ENCODE measurements at places on chromosomes 6 and 20. TPM values are rescaled to one million over a fixed set of nuclear protein-coding genes. Genes with fewer than 3 reads are reported as not detected.

DNA sequence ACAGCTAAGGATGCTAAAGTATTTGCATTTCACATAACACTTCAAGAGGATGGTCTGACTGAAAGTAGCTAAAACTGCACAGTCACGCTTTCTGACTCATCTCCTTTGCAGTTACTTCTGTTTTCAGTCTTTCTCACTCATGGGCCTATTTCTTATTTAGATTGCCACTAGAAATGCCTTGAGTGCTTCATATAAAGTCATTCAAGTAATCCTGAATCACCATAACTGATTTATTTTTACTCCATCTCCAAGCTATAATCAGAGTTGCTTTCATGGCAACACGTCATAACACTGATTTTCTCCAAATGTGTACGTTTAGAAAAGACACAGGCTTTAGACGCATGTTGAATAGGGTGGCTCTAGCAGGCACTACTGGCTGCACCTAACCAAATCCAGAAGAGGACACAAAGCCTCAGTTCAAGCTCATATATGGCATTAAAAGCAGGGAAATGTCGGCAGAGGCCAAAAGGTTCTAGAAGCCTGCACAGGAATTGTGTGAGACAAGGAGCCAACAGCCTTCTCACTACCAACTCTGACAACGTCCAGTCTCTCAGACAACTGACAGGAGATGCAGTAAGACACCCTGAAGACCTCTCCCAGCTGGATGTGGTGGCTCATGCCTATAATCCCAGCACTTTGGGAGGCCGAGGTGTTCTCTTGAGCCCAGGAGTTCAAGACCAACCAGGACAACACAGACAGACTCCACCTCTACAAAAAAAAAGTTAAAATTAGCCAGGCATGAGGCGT is 64.1 kb upstream of the BEND6 start:
- no peaks in the 10 kb centered on the region for H3K27me3 ChIP-seq
- no peaks in the 10 kb centered on the region for H3K36me3 ChIP-seq
- DNase-seq = no peak
- H3K4me3 ChIP-seq = no peak overlapping the region
- no peaks in the 10 kb centered on the region for H3K4me1 ChIP-seq
- no peak overlapping the region for H3K27ac ChIP-seq

- H3K27me3 ChIP-seq = no peaks in the 10 kb centered on the region
- H3K27ac ChIP-seq = no peak overlapping the region
- no peak overlapping the region for H3K4me3 ChIP-seq
- H3K4me1 ChIP-seq = peaks cover 18% of the 10 kb centered on the region
- H3K36me3 ChIP-seq = no peaks in the 10 kb centered on the region
These were observed 15.9 kb downstream of the TMEM200A start for GRCh38 chr6:130381459-130382380.

DNA sequence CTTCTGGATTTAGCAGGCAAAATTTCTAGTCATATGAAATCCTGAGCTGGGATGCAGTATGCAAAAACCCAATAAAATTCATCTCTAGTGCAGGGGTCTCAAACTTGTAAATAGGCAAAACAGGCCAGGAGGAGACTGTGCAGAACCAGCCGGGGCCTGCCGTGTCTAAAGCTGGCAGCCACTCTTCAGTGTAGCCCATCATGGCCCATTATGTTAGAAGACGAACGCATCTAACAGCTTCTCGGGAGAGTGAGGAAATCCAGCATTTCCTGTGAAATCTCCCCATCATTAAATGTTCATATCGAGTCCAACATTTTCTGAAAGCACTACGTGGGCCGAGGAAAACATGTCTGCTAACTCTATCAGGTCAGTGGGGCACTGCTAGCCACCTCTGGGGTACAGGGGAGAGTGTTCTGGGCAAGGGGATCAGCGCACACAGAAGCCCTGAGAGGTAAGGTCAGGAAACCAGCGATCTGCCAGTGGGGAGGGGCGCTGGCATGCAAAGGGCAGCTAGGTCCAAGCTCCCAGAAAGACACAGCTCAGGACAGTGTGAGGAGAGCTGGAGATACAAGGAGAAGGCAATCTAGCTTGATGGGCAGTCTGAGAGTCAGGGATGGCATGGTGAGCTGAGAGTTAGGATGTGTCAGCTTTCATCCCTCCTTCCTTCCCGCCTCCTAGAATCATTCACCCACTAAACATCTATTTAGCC is 144.2 kb downstream of the PREX1 start:
- peak overlapping the region; percentile 63 for H3K4me3 ChIP-seq
- H3K36me3 ChIP-seq = peaks cover 5% of the 10 kb centered on the region
- peak overlapping the region; percentile 2 for H3K27ac ChIP-seq
- H3K27me3 ChIP-seq = no peaks in the 10 kb centered on the region
- no peak for DNase-seq
- peaks cover 36% of the 10 kb centered on the region for H3K4me1 ChIP-seq

Gene ENPP5
- 4.2 TPM for total RNA-seq
